Activated CD4-positive, alpha-beta T cell treated with anti-CD3 and anti-CD28 coated beads, Interleukin-2, Interleukin-6, amounts not matched to agents 100 ng/mL and 50 ng/mL, durations not matched to agents 16 hours and 8 hours (primary cell): ENCODE measurements at places on chromosomes 3 and 15.

- no peak for DNase-seq
These were observed 8.4 kb downstream of the SNX4 start for GRCh38 chr3:125511420-125512118.

- DNase-seq, result no peak
These were observed 9.2 kb upstream of the ACSBG1 start for GRCh38 chr15:78243491-78243941.

- DNase-seq, result peak; percentile 3
These were observed 251.9 kb downstream of the CDIN1 start for GRCh38 chr15:36831125-36831903.

DNA sequence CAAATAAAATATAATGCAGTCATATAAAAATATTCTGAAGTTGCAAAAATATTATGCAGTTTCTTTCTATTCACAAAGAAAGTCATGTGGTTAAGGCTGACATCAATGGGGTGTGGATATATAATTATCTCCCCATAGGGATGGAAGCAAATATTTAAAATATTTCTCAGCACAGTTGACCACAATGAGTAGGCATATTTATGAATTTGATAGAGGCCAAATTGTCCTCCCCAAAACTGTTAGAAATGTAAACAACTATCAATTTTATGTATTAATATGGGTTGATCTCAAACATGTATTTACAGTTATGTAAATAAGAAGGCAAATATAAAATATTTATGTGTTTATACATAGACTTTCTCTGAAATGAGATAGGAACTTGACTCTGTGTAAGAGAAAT is 246.0 kb upstream of the CBLB start:
- DNase-seq, result no peak

DNA sequence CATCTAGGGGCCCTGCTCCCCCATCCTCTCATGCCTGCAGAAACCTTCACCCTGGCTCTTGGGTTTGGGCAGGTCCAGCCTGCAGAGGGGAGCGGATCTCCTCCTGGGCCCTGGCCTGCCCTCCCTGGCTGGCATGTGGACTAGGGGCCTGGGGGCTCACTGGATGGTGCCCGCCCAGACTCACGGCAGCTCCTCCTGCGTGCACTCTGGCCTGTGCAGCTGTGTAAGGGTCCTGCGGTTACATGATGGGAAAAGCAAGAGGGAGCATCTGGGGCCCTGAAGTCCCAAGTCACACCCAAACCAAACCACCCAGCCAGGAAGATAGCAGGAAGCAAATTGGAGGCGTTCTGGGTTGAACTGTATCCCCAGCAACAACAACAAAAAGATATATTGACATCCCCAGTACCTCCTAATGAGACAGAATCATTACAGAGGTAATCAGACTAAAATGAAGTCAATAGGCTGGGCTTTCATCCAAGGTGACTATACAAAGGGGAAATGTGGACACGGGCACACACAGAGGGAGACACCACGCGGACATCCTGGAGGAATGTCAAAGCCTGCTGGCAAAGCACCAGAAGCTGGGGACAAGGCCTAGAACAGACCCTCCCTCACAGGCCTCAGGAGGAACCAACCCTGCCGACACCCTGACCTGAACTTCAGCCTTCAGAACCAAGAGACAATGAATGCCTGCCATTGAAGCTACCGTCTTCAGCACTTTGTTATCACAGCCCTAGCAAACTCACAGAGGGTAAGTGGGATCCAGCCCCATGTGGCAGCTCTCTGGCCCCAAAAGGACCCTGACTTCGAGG is 10.4 kb upstream of the CLK3 start:
- no peak for DNase-seq

GRCh38 chr3:127783642-127784160 is 38.6 kb downstream of the MGLL start:
- no peak for DNase-seq

GRCh38 chr15:63287109-63287508 is 9.7 kb downstream of the APH1B start:
- DNase-seq, result no peak

DNA sequence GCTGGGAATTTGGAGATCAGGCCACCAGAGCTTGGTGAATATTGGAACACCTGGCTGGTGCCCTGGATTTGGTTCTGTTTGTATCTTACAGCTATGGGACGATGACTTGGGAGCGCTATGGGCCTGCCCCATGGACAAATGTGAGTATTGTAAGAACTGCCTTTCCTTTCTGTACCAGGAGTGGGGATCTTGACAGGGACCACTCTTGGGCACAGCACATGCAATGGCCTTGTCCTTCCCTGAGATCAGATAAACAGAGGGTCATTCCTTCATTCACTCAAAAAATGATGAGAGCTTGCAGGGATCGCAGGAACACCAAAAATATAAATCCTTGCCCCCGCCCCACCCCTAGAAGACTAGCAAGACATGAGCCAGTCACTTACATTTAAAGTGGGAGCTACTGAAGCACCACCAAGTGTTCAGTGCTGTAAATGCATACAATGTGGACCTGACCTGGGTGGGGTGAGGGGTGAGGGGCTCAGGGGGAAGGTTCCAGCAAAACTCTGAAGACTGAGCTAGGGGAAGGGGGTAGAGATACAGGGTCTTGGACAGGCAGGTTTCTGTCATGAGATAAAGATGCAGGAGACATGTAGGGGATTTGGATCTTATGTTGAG is 2.7 kb upstream of the CRELD1 start:
- DNase-seq, result no peak

DNA sequence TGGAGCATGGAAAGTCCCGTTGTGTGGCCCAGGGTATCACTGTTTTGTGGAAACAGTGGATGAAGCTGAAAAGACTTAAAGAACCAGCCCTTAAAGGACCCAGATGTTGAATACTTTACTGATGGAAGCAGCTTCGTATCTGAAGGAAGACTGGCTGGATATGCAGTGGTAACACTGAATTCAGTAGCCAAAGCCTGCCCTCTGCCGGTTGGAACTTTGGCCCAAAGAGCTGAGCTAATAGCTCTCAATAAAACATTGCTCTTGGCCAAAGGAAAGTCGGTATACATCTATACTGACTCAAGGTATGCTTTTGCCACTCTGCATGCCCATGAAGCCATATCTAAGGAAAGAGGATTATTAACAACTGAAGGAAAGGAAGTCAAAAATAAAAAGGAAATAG is 885.4 kb downstream of the PDCD6IP start:
- DNase-seq, result peak; percentile 17
